ENCODE measurements at places on chromosomes 2 and 18.

DNA sequence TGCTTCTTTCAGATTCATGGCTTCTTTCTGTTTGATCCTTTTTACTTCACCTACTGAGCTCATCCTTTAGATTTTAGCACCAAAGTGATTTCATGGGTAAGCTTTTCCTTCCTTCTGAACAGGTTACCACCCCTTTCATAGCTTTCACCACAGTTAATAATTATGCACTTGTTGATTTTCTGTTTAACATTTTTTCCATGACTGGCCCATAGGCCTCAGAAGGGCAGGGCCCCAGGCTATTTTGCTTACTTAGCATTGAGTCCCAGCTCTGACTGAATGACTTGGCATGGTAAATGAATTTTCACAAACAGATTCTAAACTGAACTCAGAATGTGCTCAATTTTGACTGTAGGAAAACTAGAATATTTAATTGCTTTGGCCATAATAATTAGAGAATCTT, 177.0 kb downstream of the GCA start:
- no peak for DNase-seq

- no peak for DNase-seq
These were observed 27.7 kb downstream of the SDC1 start for GRCh38 chr2:20197192-20197591.

DNA sequence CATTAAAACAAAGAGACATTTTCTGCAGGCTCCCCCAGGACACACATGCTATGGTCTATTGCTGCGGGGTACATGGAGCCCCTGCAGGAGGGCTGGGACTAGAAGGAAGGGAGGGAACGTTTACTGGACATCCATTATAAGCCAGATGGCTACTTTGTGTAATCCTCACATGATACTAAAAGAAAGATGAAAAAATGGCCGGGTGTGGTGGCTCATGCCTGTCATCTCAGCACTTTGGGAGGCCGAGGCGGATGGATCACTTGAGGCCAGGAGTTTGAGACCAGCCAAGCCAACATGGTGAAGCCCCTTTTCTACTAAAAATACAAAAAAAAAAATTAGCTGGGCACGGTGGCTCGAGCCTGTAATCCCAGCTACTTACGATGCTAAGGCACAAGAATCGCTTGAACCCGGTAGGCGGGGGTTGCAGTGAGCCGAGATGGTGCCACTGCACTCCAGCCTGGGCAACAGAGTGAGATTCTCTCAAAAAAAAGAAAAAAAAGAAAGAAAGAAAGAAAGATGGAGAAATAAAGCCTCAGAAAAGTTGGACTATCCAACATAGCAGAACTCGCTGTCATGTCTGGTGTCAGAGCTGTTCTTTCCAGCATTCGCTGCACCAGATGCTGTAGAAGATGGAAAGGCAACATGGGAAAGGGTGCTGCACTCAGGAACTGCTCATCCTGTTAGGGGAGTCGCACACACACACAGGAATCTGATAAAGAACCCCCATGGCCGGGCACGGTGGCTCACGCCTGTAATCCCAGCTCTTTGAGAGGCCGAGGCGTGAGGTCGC, 7.8 kb upstream of the MYCN start:
- no peak for DNase-seq

DNA sequence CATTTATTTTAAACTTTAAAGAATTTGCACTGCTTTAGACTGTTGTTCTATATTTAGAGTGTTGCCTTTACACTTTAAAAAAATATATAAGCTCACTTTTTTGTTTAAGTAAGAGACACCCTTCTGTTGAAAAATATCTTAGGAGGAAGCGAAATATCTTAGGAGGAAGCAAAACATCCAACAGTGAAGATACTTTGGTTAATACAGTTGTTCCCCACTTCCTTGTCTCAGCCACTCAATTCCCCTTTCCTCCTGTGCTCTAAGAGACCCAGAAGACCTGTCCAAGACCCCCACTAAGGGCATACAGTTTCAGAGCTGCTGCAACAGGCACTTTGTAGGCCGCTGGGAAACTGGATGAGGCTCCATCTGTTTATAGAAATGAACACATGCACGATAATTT, 5.7 kb downstream of the SERPINB8 start:
- no peak for DNase-seq

- DNase-seq: no peak
These were observed 82.0 kb downstream of the SMAD7 start for GRCh38 chr18:48868468-48869466.

- no peak for DNase-seq
These were observed 141.1 kb upstream of the COPS8 start for GRCh38 chr2:236944561-236944960.

DNA sequence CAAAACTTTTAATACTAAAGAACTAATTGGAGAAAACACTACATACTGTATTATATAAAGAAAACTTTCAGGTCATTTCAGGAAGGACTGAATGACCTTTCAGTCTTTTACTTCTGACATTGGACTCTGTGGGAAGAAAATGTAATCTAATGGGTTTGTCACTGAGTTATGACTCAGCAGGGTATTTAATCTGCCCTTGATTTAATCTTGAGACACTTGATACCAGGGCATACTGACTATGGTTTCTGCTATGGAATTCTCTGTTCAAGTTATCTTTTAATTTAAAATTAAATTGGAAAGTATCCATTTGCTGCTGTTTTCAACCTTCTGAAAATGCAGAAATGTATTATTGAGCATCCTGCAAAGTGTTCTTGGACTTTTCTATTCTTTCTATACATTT, 354.2 kb upstream of the GALNT5 start:
- DNase-seq: no peak

GRCh38 chr2:191806396-191806795, 40.5 kb downstream of the CAVIN2 start:
- DNase-seq: no peak

GRCh38 chr2:177984749-177985148, 87.8 kb downstream of the PDE11A start:
- peak; percentile 28 for DNase-seq

- DNase-seq: no peak
These were observed 20.1 kb downstream of the SLC66A3 start for GRCh38 chr2:11175293-11175795.

Measured in NCI-H1694 treated with DMSO at 0.1 percent for 48 hours (cell line).